Activated CD4-positive, alpha-beta T cell treated with anti-CD3 and anti-CD28 coated beads, Interleukin-2, amount 50 U/mL, for 16 hours (primary cell): ENCODE measurements at places on chromosomes 2 and 18.
A peak's percentile ranks its signal among the peaks of the same experiment; 100 is the strongest.

DNA sequence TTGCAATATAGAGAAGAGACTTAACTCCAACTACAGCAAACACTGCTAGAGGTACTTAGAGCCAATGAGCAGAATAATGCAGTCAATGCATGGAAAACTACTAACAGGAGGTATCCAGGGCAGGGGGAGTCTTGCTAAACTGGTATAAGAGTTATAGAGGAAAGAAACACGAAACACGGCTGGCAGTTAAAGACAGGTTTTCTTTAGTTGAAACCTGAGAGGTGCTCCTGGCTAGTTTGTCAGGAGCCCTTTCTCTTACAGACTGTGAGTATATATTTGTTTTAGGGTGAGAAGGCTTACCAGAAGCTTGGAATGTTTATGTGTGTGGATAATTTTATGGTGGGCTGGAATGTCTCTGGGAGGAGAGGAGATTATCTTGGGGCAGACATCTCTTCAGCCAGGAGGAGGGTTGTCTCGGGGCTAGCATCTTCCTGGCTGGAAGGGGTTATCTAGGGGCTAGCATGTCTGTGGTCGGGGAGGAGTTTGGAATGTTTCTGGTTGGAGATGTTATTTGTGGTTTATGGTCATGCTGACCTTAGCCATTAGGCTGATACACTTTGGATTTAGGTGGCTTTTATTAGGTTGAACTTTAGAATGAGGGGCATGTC is 1048.8 kb downstream of the DPP10 start:
- no peak for DNase-seq

- DNase-seq = no peak
Observed at GRCh38 chr2:71776227-71776626, 322.9 kb downstream of the DYSF start.

DNA sequence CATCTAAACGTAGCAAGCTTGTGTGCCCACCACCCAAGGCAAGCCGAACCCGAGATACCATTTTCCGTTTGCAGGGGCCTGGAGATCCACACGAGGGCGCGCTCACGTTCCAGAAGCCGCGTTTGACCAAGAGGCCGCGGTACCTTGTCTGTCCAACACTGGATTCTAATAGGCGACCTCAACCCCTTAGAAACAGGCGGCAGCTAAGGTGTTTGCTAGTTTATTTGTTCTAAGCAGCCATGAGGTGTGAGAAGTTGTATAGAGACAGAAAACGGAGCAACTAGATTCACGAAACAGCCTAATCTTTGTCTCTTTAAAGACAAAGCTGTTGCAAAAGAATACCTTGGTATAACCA is 4.2 kb downstream of the HOXD11 start:
- peak; percentile 40 for DNase-seq

DNA sequence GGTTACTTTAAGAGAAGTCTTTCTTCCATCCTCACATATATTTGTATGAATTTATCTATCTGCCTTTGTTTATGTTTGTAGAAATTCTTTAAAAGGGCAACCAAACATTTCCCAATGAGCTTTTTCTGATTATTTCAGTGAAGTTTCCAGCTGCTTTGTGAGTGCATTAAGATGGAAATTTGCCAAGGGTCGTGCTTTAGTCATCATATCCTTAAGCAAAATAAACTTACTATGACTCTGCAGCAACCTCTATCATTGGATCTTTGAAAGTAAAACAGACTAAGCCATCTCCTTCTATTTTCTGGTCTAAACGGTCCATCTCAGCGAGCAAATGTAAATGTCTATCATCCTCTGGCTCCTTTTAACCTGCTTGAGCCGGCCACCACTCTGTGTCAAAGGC is 489.3 kb downstream of the SOX11 start:
- DNase-seq = no peak
